ENCODE measurements at places on chromosomes 11 and 22. TPM values are rescaled to one million over a fixed set of nuclear protein-coding genes. Genes with fewer than 3 reads are reported as not detected.

The OR8D4 gene
- not detected for total RNA-seq

DNA sequence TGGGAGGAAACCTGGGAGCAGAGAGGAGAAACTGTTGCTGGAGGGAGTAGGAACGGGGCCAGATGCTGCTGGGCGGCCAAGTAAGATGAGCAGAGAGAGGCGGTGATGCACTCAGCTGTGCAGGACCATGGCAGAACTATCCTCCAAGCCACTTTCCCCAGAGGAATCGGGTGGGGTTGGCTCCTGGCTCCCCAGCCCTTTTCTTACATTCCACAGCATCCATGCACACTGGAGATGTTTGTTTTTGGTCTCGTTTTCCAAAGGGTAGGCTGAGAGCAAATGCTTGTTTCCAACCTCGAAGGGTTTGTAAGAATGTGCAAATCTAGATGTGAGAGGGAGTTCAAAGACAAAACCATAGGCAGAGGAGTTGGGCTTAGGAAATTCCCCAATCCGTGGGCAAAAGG, 73.2 kb downstream of the DBX1 start:
- DNase-seq, result no peak

The TESMIN gene
- total RNA-seq, result 6.7 TPM

GRCh38 chr11:35662649-35663407, at the start of gene TRIM44:
Gene TRIM44 (plus strand): TSS chr11:35662775. CDS start chr11:35663112, 337 bp downstream.
- DNase-seq, result peak; percentile 92

- no peak for DNase-seq
Measured at GRCh38 chr22:31377612-31378011, 21.8 kb upstream of the DRG1 start.

- no peak for DNase-seq
Measured at GRCh38 chr22:41732096-41732772, 32.9 kb downstream of the MEI1 start.

DNA sequence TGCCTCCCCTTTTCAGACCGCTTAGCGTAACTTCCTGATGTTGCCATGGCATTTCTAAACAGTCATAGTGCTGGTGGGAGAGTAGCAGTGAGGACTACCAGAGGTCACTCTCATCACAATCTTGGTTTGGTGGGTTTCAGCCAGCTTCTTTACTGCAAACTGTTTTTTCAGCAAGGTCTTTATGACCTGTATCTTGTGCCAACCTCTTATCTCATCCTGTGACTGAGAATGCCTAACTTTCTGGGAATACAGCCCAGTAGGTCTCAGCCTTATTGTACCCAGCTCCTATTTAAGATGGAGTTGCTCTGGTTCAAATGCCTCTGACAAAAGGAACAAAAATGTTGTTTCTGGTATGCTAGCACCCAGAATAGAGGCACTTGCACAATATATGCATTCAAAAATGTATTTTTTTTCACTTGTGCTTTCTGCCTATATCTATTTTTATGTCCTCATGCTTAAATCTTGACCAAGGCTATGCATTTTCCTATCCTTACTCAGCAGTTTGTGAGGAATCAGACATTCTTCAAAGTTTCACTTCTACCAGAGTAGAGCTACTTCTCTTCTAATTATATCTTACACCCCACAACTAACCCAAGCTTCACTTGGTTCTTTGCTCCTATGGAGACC, 16.1 kb upstream of the OR51M1 start:
- no peak for DNase-seq

- DNase-seq, result no peak
Measured at GRCh38 chr22:49329636-49330035, 498.0 kb downstream of the BRD1 start.

DNA sequence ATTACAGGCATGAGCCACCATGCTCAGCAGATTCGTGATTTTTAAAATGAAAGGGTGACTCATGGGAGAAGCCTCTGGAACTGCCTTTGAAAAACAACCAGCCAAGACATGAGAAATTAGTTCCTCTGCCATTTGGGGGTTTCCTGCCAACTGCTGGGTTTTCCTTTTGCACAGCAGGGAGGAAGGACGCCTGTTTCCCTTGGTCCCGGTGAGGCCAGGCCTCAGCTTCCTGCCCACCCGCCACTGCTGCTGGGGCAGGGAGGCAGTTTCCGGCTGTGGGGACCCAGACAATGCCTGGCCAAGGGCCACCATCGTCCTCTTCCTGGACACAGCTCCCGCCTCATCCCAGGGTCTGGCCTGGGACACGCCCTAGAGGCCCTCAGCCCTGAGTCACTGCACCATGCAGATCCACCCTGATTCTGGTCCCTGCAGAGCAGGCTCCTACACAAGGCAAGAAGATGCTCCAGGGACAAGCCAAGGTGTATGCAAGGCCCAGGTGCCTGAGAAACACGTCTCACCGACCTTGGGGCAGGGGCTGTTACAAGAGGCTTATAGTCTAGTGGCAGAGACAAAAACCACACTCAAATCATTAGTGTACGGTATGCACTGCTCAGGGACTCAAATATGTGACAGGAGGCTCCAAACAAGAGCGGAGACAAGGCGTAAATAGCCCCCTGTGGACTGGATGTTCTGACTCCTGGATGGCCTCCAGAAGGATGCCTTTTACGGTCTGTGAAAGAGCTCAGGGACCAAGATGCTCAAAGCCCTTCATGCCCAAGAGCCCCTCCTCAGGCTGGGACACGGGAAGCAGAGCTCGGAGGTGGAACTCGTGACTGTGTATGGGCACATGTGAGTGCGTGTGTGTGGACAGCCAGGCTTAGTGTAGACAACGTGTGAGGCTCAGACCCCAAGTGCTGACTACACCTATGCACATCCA, 10.0 kb downstream of the PPM1F start:
- DNase-seq, result peak; percentile 91

The ACTN3 gene
- not detected for total RNA-seq

The MRPL17 gene
- 79.8 TPM for total RNA-seq

GRCh38 chr11:24755260-24755839, 258.5 kb downstream of the LUZP2 start:
- no peak for DNase-seq

GRCh38 chr11:93697611-93698010, 36.1 kb downstream of the CEP295 start:
- no peak for DNase-seq

DNA sequence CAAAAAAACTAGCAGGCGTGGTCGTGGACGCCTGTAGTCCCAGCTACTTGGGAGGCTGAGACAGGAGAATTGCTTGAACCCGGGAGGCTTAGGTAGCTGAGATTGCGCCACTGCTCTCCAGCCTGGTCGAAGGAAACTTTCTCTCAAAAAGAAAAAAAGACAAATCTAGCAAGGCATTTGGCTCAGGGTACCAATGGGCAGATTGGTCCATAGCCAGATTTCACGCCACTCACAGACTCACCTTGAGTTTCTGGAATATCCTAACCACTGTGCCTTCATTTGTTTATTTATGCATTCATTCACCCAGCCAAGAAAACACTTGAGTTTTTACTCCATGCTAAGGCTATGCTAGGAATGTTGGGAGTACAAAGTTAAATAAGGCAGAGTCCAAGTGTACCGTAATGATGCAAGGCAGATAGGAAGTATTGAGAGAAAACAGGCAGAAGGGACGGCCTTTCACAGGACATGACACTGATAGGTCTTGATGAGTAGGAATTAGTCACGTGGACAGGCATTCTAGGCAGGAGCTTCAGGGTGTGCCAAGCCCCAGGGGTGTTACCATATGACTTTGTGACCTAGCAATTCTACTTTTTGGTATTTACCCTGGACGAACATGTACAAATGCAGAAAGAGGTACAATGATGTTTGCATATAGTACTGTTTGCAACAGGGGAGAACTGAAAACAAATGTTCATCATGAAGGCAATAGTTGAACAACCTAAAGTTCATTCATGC, 3.0 kb upstream of the PACSIN3 start:
- DNase-seq, result peak; percentile 86
